ENCODE measurements at places on chromosomes 7 and 10.
A peak's percentile ranks its signal among the peaks of the same experiment; 100 is the strongest.

DNA sequence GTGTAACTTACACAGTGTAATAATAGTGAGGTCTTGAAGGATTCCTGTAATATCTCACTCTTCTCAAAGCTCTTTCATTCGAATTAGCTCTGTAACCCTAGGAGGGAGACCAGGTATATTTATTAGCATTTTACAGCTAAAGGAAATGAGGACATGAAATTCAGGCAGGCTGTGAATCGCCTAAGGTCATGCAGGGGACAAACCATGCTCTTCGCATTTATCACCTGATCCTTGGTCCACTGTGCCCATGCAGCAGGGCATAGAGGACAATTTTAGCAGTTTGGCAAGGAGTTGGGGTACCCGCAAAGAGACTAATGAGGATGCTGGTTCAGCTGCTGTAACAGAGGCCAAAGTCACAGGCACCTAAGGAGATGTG lies 14.8 kb upstream of the LAMB1 start:
- H3K4me1 ChIP-seq = peaks cover 62% of the 10 kb centered on the region
- H3K27ac ChIP-seq = no peak overlapping the region
- H3K4me3 ChIP-seq = no peak overlapping the region
- H3K36me3 ChIP-seq = no peaks in the 10 kb centered on the region
- DNase-seq = no peak

DNA sequence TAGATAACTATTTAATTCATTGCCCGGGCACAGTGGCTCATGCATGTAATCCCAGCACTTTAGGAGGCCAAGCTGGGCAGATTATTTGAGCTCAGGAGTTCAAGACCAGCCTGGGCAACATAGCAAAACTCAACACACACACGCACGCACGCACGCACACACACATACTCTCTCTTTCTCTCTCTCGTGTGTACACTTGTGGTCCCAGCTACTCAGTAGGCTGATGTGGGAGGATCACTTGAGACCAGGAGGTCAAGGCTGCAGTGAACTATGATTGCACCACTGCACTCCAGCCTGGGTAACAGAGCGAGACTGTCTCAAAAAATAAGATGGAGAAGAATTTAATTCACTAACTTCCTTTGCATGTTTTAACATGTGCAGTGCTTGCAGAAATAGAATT lies 38.1 kb downstream of the PTPN12 start:
- no peak for DNase-seq
- no peak overlapping the region for H3K27ac ChIP-seq
- no peak overlapping the region for H3K4me3 ChIP-seq
- peaks cover 5% of the 10 kb centered on the region for H3K4me1 ChIP-seq
- peaks cover 11% of the 10 kb centered on the region for H3K36me3 ChIP-seq

- no peaks in the 10 kb centered on the region for H3K27me3 ChIP-seq
- H3K27ac ChIP-seq = no peak overlapping the region
- H3K36me3 ChIP-seq = peaks cover 51% of the 10 kb centered on the region
- H3K4me1 ChIP-seq = peaks cover 22% of the 10 kb centered on the region
Measured at GRCh38 chr10:33211106-33211878, 123.2 kb downstream of the NRP1 start.

- H3K27ac ChIP-seq = no peak overlapping the region
- H3K4me1 ChIP-seq = peaks cover 2% of the 10 kb centered on the region
Measured at GRCh38 chr7:22427104-22427503, 70.2 kb upstream of the RAPGEF5 start.

DNA sequence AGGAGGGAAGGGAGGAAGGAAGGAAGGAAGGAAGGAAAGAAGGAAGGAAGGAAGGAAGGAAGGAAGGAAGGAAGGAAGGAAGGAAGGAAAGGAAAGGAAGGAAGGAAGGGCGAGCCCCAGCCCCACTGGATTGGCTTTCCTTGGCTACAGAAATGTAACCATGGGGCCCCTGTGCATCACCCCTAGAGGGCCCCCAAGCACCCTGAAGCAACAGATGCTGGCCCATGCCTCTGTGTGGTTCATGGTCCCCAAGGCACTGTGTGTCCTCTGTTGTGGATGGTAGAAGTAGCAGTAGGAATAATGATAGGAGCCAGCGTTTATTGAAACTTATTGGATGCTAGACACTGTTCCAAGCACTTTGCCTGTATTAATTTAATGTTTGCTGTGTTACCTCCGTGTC lies 116.6 kb upstream of the MACROH2A2 start:
- DNase-seq = no peak
- H3K4me1 ChIP-seq = no peaks in the 10 kb centered on the region
- H3K36me3 ChIP-seq = peaks cover 1% of the 10 kb centered on the region

- H3K4me3 ChIP-seq = no peak overlapping the region
- H3K36me3 ChIP-seq = no peaks in the 10 kb centered on the region
- DNase-seq = no peak
- peaks cover 11% of the 10 kb centered on the region for H3K27me3 ChIP-seq
Measured at GRCh38 chr10:29287635-29288034, 1.2 kb upstream of the LYZL1 start.

GRCh38 chr7:111076205-111076604 lies 14.7 kb upstream of the LRRN3 start:
- DNase-seq = no peak
- H3K27ac ChIP-seq = no peak overlapping the region
- H3K36me3 ChIP-seq = no peaks in the 10 kb centered on the region
- no peaks in the 10 kb centered on the region for H3K27me3 ChIP-seq

DNA sequence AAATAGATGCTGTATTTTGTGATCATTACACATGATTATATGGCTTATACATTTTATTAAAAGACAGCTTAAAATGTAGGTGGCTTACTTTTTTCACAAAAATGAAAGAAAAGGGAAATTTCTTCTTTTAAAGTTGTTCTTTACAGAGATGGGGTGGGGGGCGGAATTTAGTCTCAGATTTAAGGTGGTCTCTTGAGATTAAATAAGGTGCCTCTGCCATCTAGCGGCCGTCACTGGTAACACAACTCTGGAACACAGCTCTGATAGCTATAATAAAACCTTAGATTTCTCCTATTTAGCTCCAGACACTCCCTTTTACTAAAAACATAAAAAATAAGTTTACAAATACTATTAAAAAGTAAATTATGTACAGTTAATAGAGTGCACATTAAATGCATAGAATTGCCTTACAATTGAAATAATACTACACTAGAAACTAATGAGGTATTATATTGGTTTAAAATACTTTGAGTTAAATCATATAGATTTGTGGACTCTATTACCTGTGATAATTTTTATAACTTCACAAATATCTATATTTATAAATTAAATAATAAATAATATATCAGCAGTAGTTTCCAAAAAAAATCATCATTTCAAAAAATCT lies 210.9 kb downstream of the DGKB start:
- no peak overlapping the region for H3K4me3 ChIP-seq
- H3K4me1 ChIP-seq = peaks cover 8% of the 10 kb centered on the region
- DNase-seq = peak; percentile 42
- H3K36me3 ChIP-seq = no peaks in the 10 kb centered on the region

- H3K4me1 ChIP-seq = peaks cover 12% of the 10 kb centered on the region
- no peak for DNase-seq
Measured at GRCh38 chr10:79397575-79398303, 47.7 kb downstream of the ZCCHC24 start.

DNA sequence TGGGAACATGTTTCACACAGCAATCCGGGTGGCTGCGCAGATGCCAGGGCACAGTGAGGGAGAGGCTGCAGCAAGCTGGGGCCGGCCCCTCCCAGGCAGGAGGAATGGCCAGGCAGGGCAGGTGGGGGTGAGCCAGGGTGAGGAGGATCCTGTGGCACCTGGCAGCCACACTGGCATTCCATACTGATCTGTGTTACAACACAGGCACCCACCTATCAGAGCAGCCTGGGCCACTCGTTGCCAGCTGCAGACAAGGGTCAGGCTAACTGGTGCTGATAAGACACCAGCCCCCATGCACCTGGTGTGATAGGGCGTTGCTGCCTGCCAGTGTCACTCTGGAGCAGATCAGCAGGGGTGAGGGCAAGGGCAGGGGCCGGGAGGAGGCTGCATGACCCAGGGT lies 16.6 kb upstream of the RET start:
- H3K27ac ChIP-seq = no peak overlapping the region
- no peaks in the 10 kb centered on the region for H3K4me1 ChIP-seq
- no peaks in the 10 kb centered on the region for H3K27me3 ChIP-seq
- no peaks in the 10 kb centered on the region for H3K36me3 ChIP-seq
- H3K4me3 ChIP-seq = no peak overlapping the region
- DNase-seq = no peak

DNA sequence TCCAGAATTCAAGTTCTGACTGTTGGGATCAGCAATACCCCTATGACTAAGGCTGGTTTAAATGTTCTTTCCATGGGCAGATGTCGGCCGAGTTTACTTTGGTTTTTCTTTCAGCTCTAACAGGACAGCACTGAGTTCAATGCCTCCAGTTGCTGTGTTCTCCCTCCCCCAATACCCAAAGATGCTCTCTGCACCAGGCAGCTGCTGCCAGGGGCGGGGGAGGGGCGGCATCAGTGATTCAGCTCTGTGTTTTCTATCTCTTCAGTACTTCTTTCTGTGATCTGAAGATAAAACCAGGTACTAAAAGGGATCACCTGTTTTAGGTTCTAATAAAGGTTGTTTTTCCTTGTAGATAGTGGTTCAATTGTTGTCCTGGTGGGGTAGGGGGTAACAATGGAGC lies 576.7 kb upstream of the POT1 start:
- no peak overlapping the region for H3K27ac ChIP-seq
- H3K36me3 ChIP-seq = no peaks in the 10 kb centered on the region
- no peaks in the 10 kb centered on the region for H3K4me1 ChIP-seq
- no peaks in the 10 kb centered on the region for H3K27me3 ChIP-seq
- H3K4me3 ChIP-seq = no peak overlapping the region

GRCh38 chr7:149414745-149415390 lies 46.0 kb downstream of the ZNF777 start:
- peak overlapping the region; percentile 20 for H3K4me3 ChIP-seq
- H3K36me3 ChIP-seq = no peaks in the 10 kb centered on the region
- peak; percentile 71 for DNase-seq
- H3K27me3 ChIP-seq = peaks cover 3% of the 10 kb centered on the region
- H3K27ac ChIP-seq = no peak overlapping the region

DNA sequence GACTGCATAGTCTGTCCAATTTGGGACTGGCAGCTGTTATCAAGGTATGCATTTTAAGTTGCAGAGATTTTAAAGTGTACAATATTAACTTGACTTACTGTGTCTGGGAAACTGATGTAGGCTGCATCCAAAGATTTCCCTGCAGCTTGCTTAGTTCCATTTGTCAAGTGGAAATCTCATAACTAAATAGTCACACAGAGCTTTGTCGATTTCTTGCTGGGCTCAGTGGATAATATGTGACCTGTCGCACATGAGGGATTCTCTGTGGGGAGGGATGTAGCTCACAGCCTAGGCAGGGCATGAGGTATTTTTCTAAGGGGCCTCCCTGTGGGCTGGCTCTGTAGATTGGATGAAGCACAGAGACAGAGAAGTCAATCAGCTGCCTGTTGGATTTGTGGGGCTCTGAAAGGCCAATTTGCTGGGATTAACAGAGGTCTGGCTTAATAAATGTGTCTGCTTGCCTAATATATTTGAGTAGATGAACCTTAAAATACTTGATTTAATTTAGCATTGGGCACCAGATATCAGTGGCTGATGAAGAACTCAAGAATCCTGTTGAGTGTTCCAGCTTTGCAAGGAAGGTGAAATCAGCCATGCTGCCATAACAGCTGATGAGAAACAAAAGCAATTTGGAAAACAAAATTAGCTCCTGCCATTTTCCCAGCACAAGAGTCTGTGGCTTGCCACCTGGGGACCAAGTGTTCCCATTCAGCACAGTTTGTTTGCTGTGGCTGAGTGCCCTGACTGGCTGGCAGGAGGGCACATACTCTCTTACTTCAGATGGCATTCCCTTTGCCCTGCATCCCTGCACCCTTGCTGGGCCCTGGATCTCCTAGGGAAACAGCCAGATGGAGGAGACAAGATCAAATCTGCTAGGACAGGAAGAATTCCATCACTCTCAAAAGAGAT lies 598.5 kb downstream of the SORCS3 start:
- no peak for DNase-seq
- no peaks in the 10 kb centered on the region for H3K4me1 ChIP-seq
- H3K27ac ChIP-seq = no peak overlapping the region
- no peaks in the 10 kb centered on the region for H3K36me3 ChIP-seq
- no peaks in the 10 kb centered on the region for H3K27me3 ChIP-seq

GRCh38 chr10:86071758-86072157 lies 294.8 kb downstream of the GRID1 start:
- no peak for DNase-seq
- H3K27me3 ChIP-seq = no peaks in the 10 kb centered on the region
- no peaks in the 10 kb centered on the region for H3K4me1 ChIP-seq
- no peak overlapping the region for H3K27ac ChIP-seq

- H3K4me3 ChIP-seq = no peak overlapping the region
- no peak overlapping the region for H3K27ac ChIP-seq
- H3K4me1 ChIP-seq = no peaks in the 10 kb centered on the region
- DNase-seq = no peak
Measured at GRCh38 chr7:28992798-28993197, 34.7 kb upstream of the TRIL start.

DNA sequence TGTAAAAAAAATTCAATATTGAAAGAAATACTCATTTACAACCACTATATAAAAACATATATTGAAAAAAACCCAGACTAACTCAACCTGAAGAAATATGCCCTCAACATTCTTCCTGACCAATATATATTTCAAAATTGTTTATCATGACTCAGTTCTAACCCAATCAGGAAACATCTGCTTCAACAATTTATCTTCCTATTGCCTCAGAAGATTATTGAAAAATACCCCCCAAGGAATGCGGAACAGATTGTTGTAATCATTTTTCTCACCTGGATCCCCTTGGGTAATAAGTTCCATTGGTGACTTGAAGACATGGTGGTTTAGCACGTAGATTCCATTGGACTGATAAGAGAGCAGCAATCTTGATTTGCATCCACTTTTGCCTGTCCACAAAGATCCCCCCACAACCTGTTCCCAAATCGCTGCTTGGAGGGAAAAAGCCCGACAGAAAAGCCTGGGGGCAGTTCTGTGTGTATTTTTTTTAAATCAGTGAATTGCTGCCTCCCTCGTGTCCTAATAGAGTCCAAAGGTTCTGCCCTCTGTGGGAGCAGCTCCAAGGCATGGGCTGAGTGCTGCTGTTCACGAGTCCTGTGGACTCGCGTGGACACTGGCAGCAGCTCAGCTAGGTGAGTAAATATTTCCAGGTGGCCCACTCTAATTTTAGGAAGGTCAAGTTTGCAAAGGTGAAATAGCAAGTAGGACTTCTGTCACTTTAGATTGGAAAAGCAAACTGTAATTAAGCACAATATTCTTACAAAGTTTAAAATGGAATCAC lies 5.9 kb upstream of the INHBA start:
- H3K27me3 ChIP-seq = no peaks in the 10 kb centered on the region
- H3K36me3 ChIP-seq = no peaks in the 10 kb centered on the region
- peaks cover 10% of the 10 kb centered on the region for H3K4me1 ChIP-seq
- no peak overlapping the region for H3K4me3 ChIP-seq
- H3K27ac ChIP-seq = no peak overlapping the region

- no peak overlapping the region for H3K27ac ChIP-seq
- H3K4me3 ChIP-seq = no peak overlapping the region
- no peak for DNase-seq
- no peaks in the 10 kb centered on the region for H3K36me3 ChIP-seq
- H3K27me3 ChIP-seq = no peaks in the 10 kb centered on the region
Measured at GRCh38 chr10:69810097-69810496, 8.4 kb downstream of the COL13A1 start.

GRCh38 chr10:123446449-123447156 lies 219.6 kb upstream of the GPR26 start:
- no peak overlapping the region for H3K4me3 ChIP-seq
- no peaks in the 10 kb centered on the region for H3K4me1 ChIP-seq
- H3K27ac ChIP-seq = no peak overlapping the region
- H3K36me3 ChIP-seq = no peaks in the 10 kb centered on the region
- no peak for DNase-seq
- H3K27me3 ChIP-seq = no peaks in the 10 kb centered on the region
